ENCODE measurements at places on chromosomes 1 and 21.

DNA sequence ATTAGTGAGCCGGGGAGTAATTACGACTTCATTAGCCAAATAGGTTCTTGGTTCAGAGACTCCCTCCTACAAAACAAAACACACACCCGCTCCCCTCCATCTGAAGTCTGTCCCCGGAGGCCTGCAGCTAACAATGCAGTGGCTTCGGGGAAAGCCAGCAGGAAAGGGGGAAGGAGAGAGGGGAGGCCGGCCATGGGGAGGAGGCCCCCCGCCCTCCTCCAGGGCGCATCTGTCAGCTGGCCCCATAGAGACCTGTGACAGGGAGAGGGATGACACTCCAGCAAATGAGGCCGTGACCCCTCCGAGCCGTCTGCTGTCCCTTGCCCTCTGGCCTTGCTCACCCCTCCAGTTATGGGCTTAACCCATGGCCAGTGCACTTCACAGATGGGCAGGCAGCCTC lies 12.1 kb upstream of the CNTN2 start:
- no peak for DNase-seq

GRCh38 chr1:154270833-154271232 lies 1.6 kb upstream of the HAX1 start:
- no peak for DNase-seq

GRCh38 chr1:233042834-233043233 lies 92.4 kb downstream of the NTPCR start:
- no peak for DNase-seq

- no peak for DNase-seq
Measured at GRCh38 chr1:21818656-21819055, 6.6 kb downstream of the LDLRAD2 start.

GRCh38 chr1:30320581-30320890 lies 402.8 kb downstream of the MATN1 start:
- no peak for DNase-seq

DNA sequence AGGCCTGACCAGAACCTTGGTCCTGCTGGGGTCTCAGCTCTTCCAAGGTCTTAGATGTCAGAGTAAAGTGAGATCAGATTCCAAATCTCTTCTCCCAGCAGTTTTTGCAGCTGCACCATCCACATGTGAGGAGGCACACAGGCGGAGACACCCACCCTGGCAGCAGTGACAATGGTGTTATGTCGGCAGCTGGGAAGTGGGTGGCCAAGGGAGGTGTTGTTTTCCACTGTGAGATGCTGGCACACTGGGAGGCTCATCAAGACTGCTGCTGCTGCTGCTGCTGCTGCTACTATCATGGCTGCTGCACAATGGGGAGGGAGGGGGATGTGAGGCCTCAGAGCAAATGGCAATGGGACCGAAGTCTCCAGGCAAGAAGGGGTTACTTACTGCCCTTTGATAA lies 23.6 kb downstream of the CAMK2N1 start:
- no peak for DNase-seq

- no peak for DNase-seq
Measured at GRCh38 chr21:41429925-41430491, 4.0 kb downstream of the MX1 start.

GRCh38 chr1:222971146-222971545 lies 156.3 kb downstream of the DISP1 start:
- no peak for DNase-seq

DNA sequence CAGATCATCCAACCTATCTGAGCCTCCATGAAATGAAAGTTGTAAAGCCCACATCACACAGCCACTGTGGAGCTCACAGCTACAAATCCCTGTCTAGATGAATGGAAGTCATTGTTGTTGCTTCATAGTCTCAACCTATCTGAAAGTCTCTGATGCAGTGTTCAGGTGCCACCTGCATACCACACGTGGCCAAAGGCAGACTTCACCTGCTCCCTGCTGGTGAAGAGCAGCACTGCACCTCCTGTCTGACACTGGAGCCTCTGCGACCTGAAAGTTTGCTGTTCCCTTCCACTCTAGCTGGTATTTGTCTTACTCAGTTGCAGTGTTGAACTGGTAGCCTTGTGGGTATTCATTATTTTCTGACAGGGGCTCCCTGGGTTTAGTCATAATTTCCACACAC lies 18.4 kb downstream of the LORICRIN start:
- no peak for DNase-seq

DNA sequence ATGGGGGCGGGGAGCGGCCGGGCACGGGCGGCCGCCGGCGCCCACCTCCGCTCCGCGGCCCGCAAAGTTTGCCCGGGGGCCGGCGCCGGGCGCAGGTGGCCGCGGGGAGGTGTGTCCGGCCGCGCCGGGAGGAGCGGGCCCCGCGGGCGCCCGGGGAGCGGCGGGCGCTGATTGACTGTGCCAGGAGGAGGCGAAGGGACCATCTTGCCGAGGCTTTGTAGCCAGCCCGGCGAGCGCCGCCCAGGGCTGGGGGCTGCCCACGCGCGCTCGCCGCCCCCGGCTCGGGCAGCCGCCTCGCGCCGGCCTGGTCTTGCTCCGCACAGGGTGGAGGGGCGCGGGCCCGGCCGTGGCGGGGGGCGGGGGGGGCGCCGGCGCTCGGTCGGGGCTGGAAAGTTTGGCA lies 432 bp downstream of the EPHB2 start:
- DNase-seq: no peak

DNA sequence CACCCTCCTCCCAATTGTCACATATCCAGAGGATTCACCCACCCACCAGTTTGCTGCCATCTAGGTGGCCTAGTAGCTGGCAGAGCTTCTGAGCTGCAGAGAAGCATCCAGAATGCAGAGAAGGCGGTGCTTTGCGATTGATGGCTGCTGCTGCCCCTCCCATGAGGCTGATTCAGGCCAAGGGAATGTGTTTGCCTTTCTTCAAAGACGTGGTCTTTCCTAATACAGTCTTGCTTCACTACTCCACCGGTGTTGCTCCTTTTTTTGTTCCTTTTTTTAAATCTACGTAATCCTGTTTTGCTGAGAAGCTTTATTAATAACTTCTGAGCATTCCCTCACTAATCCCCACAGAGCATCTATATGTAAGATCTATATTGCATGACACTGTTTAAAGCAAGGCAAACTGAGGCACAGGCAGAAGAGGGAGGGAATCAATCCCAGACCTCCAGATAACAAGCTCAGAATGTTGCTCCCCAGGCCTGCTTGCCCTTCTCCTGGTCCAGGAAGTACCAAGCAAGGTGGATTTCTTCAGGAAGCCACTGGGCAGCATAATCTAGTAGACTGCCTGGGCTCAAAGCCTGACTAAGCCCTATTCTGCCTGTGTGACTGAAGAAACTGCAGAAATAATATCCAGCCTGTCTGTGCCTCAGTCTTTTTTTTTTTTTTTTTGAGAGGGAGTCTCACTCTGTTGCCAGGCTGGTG lies 275.5 kb upstream of the FMN2 start:
- no peak for DNase-seq

GRCh38 chr1:59076612-59077011 lies 220.3 kb upstream of the FGGY start:
- DNase-seq: no peak

DNA sequence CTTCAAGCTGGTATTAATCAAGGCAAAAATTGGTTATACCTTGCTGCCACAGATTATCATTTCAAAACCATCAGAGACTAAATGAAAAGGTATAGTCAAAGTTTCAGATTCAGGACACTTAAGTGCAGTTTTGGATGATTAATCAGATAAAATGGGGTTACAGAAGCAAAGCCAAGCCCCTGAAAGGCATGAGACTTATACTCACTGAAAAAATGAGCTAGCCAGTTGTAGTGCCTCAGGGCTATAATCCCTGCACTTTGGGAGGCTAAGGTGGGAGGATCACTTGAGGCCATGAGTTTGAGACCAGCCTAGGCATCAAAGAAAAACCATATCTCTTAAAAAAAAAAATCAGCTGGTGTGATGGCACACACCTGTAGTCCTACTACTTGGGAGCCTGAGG lies 15.2 kb downstream of the LRRC40 start:
- DNase-seq: no peak

GRCh38 chr1:241627453-241628259 lies 12.5 kb downstream of the CHML start:
- DNase-seq: no peak

DNA sequence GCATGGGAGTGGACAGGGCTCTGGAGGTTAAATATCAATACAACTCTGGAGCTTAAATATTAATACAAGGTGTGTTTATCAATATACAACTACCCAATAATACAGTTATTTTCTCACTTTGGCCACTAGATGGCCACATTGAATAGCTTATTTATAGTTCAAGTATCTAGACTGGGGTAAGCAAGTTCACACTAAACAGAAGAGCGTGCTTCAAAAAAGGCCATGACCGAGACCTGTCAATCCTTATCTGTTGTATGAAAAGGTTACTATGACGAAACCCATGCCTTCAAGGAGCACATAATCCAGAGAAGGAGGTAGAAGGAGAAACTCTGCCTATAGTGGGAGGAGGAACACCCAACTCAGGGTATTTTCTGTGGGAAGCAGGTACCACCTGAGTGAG lies 29.1 kb downstream of the CHML start:
- DNase-seq: no peak

DNA sequence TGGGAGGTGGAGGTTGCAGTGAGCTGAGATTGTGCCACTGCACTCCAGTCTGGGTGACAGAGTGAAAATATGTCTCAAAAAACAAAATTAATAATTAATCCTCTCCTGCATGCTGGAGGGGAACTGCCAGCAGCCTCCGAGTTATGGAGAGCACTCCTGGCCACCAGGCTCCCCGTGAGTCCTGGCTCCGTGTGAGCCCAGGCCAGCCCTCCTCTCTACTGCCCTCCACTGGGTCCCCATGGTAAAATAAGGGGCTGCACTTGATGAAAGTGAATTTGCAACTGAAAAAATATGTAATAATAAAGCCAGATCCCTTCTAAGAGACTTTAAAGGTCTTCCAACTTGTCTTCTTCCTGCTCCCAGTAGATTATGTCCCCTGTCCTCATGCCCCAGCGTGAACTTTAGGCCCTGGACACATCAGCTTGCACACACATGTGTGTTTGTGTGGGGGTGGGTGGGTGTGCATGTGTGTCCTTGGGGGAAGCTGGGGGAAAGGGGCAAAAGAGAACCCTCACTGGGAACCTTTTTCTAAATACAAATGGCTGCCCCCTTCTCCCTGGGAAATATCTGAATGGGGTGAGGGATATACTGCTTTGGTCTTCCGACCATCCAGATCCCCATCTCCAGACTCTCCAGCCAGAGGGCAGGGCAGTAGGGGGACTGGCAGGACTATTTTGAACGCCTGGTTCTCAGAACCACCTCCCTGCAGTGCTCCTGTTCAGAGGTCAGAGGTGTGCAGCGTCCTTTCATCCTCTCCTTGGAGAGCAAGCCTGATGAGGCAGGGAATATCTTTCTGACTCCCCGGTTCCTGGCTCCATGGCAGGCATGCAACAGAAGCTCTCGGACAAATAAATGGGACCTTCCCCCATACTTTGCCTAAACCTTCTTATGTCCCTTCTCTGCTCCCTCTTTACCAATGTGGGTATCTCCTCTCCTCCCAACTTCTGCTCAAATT lies 26.2 kb downstream of the NEK2 start:
- DNase-seq: no peak

GRCh38 chr1:160161965-160162705 lies 10.7 kb downstream of the ATP1A4 start:
- DNase-seq: no peak

- no peak for DNase-seq
Measured at GRCh38 chr1:239184561-239185244, 201.7 kb upstream of the CHRM3 start.

DNA sequence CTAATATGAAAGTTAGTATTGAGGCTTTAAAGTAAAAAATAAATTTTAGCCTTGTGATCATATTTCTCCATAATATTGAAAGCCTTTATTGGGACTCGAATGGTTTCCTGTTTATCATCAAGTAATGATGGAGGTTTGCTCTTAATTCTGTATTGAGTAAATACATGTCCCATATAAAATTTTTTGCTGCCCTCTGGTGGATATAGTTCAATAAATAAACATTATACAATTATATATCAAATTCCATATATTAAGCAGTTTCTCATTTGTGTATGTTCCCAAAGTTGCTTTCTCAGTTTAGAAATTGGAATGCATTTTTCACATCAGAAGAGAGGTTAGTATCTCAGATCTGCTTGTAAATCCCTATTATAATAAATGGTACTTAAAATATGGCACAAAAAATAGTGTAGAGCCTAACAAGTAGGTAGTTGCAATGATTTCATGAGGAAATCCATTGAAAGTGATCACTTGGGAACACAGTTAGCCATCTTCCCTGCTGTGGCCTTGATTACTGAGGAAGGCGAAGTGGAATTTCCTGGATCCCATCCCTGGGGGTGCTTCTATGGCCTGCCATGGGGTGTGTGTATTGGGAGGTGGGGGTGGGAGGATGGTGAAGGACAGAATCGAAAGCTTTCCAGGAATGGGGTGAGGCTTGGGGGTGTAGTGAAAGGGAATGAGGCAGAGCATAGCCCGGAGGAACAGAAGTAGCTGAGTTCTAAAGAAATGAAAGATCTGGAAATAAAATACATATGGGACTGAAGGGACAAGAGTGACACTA lies 84.1 kb upstream of the C21orf91 start:
- no peak for DNase-seq

DNA sequence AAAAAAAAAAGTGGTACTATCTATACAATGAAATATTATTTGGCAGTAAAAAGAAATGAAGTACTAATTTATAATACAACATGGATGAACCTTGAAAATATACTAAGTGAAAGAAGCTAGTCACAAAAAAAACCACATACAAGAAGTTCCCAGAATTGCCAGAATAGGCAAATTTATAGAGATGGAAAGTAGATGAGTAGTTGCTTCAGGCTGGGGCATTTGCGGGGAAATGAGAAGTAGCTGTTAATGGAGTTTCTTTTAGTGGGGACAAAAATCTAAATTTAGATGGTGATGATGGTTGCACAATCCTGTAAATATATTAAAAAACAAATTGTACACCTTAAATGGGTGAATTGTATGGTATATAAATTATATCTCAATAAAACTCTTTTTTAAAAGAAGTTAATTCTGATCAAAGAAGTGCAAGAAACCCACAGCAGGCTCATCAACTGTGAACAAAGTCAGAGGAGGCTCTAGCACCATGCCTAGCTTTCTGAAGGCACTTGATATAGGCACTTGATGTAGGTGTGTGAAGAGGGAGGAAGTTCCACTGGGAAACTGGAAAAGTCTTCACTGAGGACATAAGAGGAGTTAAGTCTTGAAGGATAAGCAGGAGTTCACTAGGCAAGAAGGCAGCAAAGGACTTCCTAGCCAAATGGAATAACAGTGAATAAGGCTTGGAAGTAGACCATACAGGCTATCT lies 52.5 kb downstream of the DMAP1 start:
- DNase-seq: no peak

- DNase-seq: no peak
Measured at GRCh38 chr1:33927721-33928120, 63.8 kb downstream of the HMGB4 start.

GRCh38 chr1:10753299-10753698 lies 43.1 kb downstream of the CASZ1 start:
- DNase-seq: no peak
